Stimulated activated CD4-positive, alpha-beta T cell treated with anti-CD3 and anti-CD28 coated beads, Interleukin-12 subunit alpha, Interleukin-12 subunit beta, amount 100 ng/mL, for 4 hours (primary cell): ENCODE measurements at places on chromosomes 7 and 10.

DNA sequence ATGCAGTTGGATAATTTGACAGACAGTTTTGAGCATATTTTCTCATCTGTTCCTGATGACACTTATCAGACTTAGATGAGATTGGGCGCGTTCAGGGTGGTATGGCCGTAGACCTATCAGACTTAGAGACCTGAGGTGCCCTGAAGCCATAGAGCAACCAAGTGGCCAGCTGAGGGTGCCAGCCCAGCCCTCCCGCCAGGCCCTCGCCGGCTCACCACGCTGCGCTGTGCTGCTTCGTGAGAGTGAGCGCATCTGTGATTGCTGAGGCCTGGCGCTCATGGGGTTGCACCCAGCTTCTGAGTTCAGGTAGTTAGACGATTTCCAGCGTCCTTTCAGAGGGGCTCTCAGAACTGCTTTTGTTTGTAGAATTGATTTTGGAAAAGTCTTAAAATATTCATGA is 10.2 kb downstream of the FBH1 start:
- no peak for DNase-seq

DNA sequence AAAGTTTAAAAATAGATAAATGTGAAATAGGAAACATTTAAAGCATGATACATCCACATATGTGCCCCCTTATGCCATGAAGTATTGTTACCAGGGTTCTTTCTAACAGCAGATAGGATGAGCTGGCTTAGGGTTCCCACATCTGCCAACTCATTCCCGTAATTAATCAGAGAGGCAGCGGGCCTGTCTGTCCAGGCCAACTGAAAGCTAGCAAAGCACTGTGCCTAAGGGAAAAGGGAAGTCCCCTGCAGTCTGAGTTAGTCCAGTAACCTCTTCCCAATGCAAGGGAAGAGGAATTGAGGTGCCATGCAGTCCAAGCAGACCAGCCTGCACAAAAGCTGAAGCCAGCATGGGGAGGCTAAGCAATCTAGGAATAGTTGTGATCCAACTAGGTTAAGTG is 18.3 kb upstream of the ZC3HAV1L start:
- no peak for DNase-seq

DNA sequence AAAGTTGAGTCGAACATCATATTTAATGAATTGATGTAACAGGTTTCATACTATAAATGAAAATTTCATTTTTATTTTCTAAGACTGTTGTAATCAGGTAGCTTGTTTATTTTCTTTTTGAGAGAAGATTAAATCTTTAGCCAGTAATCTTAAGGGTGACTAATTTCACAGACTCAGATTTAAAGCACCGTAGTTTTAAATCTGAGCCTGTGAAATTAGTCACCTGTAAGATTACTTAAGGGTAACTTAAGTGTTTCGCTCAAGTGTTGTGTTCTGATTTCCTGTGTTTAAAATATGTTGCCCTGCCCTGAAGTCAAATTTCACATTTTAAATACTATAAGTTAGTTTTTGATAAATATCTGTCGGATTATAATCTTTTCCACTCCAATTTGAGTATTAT is 35.8 kb upstream of the TMEM236 start:
- no peak for DNase-seq

DNA sequence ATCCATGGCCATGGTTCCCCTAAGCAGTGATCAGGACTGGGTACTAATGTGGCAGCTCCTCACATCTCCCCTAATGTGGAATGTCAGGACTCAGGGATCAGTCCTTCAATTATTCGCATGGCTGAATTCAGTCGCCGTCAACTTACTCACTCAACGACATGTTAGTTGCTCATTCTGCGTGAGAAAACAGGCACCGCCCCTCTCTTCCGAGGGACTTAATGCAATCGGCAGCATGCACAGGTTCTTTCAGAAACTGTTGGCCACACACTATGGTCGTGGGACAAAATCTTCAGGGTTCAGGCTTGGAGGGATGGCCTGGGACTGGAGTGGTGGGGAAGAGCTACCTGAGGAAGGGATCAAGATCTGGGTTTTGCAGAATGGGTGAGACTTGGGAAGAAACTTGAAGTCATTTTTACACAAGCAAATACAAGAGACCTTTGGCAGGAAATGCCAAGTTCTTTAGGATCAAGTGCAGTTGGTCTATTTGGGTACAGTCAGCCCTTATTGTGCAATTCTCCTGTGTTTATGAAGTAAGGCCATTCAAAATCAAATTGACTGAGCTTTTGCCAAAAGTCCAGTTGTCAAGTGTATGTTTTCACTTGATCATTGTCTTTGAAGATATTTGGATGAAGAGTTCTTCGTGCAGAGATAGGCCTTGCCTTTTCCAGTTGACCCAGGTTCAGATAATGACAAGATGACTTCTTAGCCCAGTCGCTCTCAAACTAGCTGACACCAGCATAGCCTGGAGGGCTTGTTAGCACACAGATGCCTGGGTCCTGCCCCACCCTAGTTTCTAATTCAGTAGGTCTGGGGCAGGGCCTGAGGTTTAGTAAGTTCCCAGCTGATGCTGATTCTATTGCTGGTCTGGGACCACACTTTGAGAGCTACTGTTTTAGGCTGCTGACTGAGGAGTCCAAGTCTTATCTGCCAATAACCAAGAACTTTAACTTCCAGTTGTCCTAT is 48.5 kb downstream of the LRRC18 start:
- no peak for DNase-seq

- DNase-seq = no peak
These were observed 11.3 kb upstream of the CTBP2 start for GRCh38 chr10:125171402-125172306.

GRCh38 chr10:47092831-47093230 is 181.6 kb downstream of the PTPN20 start:
- DNase-seq = no peak

DNA sequence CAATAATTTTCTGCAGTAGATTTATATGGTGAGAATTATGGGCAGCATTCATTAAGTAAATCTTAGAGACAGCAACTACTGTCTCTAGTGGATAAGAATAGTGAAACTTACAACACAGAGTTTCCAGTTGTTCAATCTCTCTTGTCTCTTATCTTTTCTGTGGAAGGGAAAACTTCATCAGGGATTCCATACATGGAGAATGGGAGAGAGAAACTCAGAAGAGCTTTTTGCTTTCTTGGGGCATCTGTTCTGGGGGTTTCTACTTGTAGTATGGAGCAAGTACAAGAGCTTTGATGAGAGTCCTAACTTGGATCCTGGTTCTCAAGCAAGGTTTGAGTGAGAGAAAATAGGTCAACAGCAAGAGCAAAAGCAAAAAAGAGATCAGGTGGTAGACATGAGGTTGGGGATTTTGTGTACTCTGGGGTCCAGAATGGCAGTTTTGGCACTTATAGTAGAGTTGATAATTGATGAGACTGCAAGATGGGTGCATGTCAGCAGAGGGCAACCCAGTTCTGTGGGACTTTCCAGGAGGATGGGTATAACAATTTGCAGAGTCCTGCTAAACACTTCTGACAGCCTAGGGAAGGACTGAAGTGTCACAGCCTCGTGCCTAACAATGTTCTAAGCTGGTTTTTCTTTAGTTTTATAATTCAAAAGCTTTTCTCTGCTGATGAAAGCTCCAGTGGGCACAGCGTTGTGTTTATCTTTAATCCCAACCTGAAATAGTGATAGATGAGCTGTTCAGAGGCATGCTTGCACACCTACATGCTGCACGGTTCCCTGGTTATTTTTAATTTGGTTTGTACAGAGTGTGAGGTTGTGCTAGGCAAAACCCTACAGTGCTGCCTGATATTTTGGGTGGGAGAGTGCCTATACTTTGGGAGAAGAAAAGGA is 32.0 kb upstream of the STRIP2 start:
- DNase-seq = peak; percentile 3

DNA sequence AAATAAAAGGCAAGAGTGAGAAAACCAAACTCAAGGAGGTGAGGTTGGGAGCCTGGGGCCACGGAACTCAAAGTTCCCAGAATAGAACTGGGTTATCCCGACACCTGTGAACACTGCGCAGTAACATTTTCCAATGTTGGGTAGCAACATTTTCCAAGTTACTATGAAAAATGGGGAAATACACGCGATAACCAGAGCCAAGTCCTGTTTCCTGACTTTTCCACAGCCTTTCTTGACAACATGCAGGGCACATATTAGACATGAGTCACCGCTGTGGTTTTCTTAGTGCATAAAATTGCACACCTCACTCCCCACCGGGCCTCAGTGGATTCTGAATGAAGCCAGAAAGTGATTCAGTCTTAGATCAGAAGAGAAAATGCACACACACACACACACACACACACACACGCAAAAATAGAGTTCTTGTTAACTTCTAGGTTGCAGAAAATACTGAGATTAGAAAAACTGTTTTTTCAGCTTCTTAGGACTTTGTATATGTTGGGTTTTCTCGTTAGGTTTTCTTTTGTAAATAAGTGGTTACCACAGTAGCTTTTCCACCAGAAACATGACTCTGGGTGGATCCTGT is 70.0 kb downstream of the CAMK1D start:
- peak; percentile 54 for DNase-seq

GRCh38 chr7:47553309-47553708 is 28.6 kb downstream of the TNS3 start:
- no peak for DNase-seq

- no peak for DNase-seq
These were observed 10.7 kb downstream of the TSPAN14 start for GRCh38 chr10:80464557-80465450.

DNA sequence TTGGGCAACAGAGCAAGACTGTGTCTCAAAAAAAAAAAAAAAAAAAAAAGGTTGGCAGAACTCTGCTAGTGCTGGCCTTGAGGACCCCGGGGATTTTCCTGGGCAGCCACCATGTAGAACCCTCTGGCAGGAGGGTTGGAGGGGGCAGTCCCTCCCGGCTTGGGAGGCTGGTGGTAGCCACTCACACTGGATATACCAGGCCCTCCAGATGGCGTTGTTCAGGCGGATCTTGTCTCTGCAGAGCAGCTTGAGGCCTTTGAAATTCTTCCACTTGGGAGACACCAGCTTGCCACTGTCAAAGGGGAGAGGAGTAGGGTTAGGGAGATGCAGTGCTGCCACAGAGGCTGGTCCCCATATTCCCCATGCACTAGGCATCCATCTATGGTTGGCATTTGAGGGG is 8.4 kb downstream of the MLXIPL start:
- no peak for DNase-seq

DNA sequence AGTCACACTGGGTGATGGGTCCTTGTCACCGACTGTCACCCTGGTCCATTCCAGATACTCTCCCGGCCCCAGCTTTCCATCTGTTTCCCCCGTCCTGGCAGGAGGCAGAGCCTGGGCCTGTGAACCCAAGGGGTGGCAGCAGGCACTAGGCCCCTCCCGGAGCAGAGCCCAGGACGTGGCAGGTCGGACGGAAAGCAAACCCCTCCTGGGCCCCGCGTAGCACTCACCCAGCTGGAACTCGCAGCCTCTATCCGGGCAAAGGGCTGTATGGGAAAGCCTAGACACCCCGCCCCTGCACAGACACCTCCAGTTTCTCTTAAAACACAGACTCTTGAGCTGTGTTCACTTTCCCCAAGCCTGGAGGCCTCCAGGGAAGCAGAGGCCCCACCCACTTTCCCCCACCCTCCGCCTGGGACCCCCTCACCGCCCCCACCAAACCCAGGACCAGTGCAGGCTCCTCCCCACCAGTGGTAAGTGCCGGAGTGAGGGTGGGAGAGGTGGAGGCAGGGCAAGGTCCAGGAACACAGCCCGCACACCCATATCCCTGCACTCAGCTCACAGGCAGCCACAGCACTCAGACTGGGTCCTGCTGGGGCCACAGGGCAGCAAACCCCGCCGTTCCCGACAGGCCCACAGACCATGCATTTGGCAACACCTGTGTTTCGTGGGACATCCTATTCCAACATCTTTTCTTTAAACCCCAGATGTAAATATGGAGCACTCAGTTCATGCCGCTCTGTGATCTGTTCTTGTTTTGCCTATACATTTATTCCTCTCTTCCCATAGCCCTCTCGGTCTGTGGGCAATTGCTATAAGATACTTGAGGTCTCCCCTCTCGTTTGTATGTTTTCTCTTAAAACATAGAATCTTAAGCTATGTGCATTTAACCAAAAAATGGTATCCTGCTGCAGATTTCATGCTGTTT is 98.2 kb upstream of the PDGFA start:
- no peak for DNase-seq

- no peak for DNase-seq
These were observed 204.7 kb downstream of the NXPH1 start for GRCh38 chr7:8638076-8638475.

DNA sequence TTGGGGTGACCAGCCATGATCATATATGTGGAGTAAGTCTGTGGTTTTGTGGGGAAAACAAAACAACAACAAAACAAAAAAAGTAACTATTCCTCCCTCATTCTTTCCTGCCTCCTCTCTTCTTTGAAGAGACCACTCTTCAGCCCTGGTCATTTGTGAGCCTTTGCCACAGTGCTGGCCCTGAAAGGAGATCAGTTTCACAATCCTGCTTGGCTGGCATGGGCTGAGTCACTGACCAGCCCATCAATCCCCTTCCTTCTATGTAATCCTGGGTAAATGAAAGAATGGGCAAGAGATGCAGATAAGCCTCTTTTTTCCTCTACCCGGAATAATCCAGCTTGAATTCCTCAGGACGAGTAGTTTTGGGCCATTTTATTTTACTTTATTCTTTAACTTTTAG is 13.6 kb downstream of the CSTF2T start:
- no peak for DNase-seq

GRCh38 chr7:26567266-26567665 is 275.6 kb downstream of the SNX10 start:
- DNase-seq = no peak

GRCh38 chr10:67764012-67764822 is 68.2 kb upstream of the CTNNA3 start:
- DNase-seq = peak; percentile 95

DNA sequence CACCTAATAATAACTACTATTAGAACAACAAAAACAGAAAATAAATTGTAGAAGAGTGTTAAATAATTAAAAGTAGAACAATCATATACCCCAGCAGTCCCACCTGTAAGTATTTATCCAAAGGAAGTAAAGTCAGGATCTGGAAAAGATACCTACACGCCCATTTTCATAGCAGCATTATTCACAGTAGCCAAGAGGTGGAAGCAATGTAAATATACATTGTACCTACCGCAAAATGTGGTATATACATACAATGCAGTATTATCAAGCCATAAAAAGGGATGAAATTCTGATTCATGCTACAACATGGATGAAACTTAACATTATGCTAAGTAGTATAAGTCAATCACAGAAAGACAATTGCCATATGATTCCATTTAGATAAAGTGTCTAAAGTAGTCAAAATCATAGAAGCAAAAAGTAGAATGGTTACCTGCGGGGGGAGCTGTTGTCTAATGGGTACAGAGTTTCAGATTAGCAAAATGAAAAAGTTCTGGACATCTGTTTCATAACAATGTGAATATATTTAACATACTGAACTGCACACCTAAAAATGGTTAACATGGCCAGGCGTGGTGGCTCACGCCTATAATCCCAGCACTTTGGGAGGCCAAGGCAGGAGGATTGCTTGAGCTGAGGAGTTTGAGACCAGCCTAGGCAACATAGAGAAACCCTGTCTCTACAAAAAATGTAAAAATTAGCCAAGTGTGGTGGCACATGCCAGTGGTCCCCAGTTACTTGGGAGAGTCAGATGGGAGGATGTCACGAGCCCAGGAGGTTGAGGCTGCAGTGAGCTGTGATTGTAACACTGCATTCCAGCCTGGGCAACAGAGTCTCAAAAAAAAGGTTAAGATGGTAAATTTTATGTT is 6.0 kb upstream of the TMED4 start:
- DNase-seq = peak; percentile 44
